ENCODE measurements at places on chromosomes 1 and 21.
A peak's percentile ranks its signal among the peaks of the same experiment; 100 is the strongest.

DNA sequence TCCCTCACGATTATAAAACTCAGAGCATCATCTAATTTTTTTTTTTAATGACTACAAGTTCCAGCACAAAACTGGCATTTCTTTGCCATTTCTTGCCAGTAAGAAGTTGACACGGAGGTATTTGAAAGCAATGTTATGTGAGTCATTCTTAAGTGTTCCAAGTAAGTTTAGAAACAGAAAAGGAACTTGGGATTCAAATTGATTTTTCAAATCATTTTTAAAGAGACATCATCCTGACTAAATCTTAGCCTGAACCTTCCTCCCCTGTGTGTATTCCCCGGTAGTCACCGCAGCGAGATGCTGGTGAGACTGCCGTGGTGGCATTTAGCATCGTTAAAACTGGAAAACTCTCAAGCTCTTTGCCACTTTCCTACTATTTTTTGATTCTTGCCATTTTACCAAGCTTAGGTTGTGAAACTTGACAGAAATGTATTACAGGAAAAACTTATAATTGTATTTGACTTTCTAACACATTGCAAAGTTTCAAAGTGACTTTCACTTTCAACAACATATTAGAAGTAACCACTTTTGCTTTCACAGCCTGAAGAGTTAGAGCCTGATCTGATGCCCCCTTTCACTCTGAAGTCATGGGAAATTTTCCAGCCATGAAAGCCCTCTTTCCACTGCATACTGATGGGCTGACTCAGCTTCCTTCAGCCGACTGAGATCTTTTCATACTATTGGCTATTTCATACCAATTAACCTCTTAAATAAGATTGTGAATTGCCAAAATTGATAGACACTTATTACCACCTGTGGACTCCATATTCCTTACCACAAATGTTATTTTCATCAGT lies 61.4 kb downstream of the OLFML2B start:
- peak; percentile 70 for DNase-seq

- no peak for DNase-seq
These were observed 154.9 kb downstream of the MAGI3 start for GRCh38 chr1:113545210-113545609.

GRCh38 chr1:86775395-86775794 lies 71.0 kb downstream of the SH3GLB1 start:
- no peak for DNase-seq

GRCh38 chr1:113744114-113744513 lies 15.2 kb downstream of the PHTF1 start:
- no peak for DNase-seq

GRCh38 chr21:42513985-42514882 lies 582 bp downstream of the SLC37A1 start:
- peak; percentile 35 for DNase-seq

GRCh38 chr21:44712203-44713028 lies 1.0 kb upstream of the TSPEAR start:
- no peak for DNase-seq

DNA sequence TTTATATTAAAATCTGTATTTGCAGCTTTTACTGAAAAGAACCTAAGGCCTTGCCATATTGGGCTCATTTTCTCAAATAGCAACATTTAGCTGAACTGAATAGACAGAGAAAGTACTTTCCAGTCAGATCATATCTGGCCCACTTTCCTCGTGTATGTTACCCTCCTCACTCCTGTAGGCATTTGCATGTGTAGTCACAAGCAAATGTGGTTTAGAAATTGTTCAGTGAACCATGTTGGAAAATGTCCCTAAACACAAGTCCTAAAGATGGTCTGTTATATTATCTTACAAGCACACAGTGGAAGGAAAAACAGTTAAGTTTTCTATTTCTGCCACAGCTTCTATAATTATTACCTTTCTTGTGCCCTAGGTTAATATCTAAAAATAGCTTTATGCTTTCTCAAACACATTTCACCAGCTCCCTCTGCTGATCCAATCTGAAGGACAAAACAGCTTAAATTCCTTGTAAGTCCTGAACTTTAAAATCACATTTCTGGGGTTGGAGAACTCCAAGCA lies 606 bp upstream of the FMO4 start:
- DNase-seq = no peak

DNA sequence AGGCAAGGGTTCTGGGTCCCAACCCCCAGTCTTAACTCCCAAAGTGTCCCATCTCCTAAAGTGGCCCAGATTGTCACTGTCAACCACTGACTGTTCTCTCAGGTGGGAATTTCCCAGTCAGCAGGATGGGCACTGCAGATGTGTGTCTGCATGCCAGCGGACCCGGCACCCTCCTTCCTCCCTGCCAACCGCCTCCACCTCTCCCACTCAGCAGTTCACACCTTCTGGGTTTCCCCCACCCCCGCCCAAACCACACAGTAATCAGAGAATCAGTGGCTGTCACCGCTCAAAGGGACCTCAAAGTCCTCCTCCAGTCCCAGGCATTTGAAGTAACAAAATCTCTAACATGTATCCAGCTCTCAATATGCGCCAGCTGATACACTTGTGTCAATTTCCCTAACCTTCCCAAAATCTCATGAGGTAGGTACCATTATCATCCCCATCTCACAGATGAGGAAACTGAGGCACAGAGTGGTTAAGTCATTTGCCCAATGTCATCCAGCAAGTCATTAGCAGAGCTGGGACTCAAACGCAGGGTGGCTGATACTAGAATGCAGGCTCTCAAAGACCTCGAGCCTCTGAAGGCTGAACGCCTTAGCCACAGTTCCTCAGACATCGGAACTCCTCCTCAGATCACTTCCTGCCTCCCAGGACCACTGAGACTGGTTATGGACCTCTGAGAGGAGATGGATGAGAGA lies 4.8 kb downstream of the RUNX3 start:
- DNase-seq = no peak

DNA sequence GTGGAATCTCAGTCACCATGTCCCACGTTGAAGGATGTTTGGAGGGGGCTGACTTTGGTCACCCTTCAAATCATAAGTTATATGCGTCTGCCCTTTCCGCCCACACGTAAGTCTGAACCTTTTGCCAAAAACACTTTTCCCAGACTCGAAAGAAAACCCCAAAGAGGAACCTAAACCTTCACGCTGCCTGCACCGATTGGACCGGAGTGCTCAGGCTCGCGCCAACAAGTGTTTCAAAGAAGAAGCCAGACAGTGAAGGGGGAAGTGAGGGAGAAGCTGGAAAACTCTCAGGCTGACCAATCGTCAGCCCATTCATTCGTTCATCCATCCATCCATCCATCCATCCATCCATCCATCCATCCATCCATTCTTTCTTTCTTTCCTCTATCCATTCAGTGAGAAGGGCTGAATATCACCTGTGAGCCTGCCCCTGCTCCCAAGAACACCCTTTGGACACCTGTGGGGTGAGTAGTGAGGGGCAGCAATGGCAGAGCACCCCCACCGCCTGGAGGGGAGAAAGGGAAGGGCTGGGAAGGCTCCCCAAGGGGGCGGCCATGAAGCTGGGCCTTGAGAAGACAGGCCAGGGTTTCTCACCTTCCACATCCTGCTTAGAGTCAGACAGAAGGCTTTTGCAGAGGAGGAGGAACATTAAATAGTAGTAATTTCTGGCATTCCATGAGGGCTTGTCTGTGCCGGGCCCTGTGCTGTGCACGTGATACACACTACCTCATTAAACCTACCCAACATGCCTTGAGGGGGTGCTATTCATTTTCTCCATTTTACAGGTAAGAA lies 27.1 kb upstream of the RUNX3 start:
- no peak for DNase-seq

DNA sequence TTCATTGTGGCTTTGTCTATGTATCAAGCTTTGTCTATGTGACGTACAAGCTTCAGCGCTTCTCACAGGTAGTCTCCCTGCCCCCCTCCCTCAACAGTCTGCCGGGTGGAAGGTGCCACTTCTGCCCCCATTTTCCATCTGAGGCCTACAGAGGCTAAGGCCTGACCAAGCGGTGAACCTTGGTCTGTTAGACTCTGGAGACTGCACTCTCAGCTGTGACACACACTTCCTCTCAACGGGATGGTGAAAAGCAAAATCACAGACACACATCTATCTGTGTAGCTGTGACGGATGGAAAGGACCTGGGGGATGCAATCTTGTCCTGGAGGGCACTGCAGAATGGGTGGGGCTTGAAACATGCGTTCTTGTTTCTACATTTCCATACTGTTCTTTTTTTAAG lies 152.9 kb upstream of the EDN2 start:
- DNase-seq = no peak

DNA sequence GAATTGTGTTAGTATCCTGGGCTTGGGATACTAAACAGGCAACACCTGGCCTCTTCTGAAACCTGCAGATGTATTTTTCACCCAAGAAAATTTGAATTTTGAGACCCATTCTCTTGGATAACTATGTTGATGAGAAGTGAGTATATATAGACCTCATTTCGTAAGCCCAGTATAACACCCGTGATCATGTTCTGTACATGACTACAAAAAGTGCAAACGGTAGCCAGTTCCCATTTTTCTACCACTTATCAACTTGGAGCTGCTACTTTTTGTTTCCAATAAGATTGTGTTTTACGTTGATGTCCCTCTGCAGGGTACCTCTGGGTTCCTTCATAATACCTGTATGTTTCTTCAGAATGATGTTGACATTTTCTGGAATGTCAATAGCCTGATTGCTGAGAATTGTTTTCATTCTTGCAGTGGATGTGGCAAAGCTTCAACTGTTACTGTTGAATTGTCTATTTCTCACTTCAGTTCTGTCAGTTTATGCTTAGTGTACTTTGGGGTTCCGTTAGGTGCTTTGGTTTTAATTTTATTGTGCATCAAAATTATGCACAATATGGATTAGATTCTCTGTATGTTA lies 48.1 kb downstream of the ZFYVE9 start:
- no peak for DNase-seq

GRCh38 chr21:26834181-26834905 lies 10.9 kb downstream of the ADAMTS1 start:
- peak; percentile 21 for DNase-seq

- no peak for DNase-seq
These were observed 570.6 kb downstream of the DPYD start for GRCh38 chr1:97350241-97350640.

GRCh38 chr21:37458669-37459276 lies 92.2 kb downstream of the DYRK1A start:
- no peak for DNase-seq

GRCh38 chr21:36701756-36702621 lies 3.1 kb downstream of the SIM2 start:
- no peak for DNase-seq

DNA sequence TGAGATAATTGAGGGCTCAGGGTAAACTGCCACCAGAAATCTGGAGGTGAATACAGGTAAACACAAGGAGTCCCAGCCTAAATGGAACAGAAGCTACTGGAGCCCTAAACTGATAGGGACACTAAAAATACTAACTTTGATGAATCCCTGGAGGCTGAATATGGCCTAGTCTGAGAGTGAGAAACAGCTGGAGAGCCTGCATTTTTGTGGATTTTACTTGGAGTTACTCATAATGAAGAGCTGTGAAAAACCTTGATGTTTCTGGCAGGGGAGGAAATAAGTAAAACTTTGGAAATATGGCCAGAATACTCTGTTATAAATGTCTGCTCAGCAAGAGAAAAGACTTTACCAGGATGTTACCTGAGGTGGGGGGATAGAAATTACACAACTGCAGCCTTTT lies 164.4 kb downstream of the LIPI start:
- no peak for DNase-seq

- DNase-seq = no peak
These were observed 10.3 kb upstream of the KCNE1 start for GRCh38 chr21:34522284-34522683.

- peak; percentile 75 for DNase-seq
These were observed 2.2 kb downstream of the JUN start for GRCh38 chr1:58781541-58782177.

GRCh38 chr1:1428174-1428573 lies 7.1 kb upstream of the ANKRD65 start:
- DNase-seq = no peak

- peak; percentile 86 for DNase-seq
These were observed 9.3 kb upstream of the SRARP start for GRCh38 chr1:15994590-15995351.

GRCh38 chr1:58251430-58252073 lies 295.0 kb downstream of the OMA1 start:
- no peak for DNase-seq

- DNase-seq = no peak
These were observed 4.5 kb downstream of the CFHR3 start for GRCh38 chr1:196779093-196779492.

GRCh38 chr21:46289655-46290179 lies 3.6 kb downstream of the YBEY start:
- no peak for DNase-seq

- DNase-seq = no peak
These were observed 54.0 kb downstream of the KIAA0040 start for GRCh38 chr1:175138579-175138978.

- no peak for DNase-seq
These were observed 934 bp downstream of the ASPM start for GRCh38 chr1:197145446-197146024.

GRCh38 chr1:19936061-19936750 lies 12.8 kb upstream of the PLA2G2E start:
- no peak for DNase-seq

DNA sequence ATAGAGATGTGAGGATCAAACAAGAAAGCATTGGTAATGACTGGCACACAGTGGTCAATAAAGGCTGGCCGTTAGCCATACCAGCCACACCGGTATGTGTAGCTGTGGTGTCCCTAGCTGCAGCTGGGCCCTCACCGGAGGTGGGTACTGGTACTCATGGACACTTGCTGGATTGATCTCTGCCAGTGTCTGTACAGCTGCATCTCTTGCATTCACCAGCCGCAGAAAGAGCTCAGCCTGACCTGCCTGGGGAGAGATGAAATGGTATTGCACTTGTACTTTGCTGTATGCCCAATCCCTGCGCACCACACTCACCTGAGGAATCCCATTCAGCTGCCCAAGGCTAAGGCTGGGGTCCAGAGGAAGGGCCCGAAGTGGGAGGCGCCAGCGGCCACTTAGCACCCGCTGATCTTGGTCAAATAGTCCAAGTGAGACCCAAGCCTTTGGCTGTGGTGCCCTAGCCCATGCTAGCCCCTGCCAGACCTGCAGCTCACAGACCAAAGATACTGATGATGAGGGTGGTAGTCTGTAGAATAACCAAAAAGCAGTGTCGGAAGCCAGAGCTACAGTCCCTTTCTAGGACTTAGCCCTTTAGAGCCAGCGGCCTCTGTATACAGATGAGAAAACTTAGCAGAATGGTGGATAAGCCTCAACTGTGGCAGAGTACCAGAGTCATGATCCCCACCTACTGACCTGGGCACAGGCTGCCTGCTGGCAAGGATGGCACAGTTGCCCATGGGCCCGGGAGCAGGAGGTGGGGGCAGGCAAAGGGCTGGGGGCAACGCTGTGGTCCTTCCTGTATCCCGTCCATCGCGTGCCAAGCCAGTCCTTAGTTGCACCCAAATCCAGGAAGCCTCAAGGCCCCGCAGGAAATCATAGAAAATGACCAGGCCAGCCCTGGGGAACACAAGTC lies 3.0 kb downstream of the CCDC17 start:
- peak; percentile 11 for DNase-seq

- peak; percentile 33 for DNase-seq
These were observed 79.7 kb downstream of the NGF start for GRCh38 chr1:115258302-115258866.

GRCh38 chr1:39575191-39576015 lies 1.2 kb downstream of the PABPC4 start:
- DNase-seq = peak; percentile 68

All from GM03348 (cell line).